ENCODE measurements at places on chromosomes 16 and 17.
A peak's percentile ranks its signal among the peaks of the same experiment; 100 is the strongest.

DNA sequence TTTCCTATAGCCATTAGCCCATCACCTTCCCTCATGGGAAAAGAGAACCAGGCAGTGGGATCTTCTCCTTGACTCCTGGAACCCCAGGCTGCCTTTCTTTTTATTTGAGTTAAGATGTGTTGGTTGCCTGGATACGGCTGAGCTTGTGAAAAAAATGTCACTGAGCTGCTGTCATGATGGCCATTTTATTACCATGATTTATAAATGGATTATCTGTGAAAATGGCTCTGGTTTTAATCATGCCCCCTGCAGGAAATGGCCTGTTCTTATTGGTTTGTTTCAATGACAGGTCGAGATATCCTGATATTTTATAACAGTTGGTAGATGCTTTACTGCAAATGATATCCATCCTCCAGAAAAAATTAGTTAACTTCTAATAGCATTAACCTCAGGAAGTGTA is 640.4 kb downstream of the CDH11 start:
- DNase-seq: no peak

DNA sequence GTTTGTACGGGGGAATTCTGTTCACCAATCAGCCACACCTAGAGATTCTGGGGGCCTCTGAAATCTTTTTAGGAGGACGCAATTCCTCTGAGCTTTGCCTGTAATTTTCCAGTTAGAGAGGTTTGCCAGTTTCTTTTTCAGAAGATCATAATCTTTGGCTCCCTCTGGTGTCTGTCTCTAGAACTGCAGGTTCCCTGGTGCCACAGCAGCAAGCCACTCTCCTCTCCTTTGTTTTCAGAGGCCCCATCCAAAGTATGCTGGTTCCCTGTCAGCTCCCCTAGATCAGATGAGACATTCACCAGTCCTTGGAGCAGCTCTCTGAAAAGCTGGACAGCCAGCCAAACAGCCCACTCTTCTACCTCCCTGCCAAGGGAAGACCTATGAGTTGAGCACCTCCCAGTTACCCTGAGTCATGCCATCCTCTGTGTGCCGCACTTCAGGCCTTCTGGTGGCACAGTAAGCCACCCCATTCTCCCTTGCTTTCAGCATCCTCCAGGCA is 36.1 kb downstream of the RNF112 start:
- DNase-seq: peak; percentile 17

DNA sequence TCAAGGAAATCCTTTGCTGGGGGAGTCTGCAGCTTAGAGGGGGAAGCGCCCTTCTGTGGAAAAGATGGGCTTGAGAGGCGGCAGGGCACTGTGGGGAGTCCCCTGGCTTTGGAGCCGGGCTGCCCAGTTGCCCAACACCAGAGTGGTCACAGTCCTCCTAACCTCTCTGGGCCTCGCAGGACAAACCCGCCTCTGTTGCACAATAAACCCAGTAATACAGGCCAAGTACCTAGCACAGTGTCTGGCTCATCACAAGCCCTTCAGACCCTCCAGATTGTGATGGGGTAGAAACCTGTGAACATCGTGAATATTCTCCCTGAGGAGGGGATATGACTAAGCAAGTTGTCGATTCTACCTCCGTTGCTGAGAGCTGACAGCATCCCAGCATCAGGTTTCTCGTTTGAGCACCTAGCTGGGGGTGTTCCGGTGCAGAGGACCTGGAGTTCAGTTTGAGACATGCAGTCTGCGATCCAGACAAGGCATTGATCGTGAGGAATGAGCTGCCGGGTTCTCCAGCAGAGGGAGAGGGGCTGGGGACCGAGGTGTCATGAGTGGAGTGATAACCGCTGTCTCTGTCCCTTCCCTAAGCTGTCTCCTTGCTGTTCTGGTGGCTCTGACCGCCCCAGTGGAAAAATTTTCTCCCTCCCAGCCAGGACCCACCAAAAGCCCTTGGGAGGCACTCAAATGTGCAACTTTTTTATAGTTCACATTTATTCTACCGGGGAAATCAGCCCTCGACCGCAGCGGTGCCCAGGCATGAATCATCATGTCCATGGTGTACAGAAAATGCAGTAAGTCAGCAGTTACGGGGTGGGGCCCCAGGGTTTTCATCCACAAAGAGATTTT is 161.9 kb downstream of the WSCD1 start:
- DNase-seq: peak; percentile 32

- no peak for DNase-seq
These were observed 133.6 kb downstream of the SNX11 start for GRCh38 chr17:48241131-48241591.

DNA sequence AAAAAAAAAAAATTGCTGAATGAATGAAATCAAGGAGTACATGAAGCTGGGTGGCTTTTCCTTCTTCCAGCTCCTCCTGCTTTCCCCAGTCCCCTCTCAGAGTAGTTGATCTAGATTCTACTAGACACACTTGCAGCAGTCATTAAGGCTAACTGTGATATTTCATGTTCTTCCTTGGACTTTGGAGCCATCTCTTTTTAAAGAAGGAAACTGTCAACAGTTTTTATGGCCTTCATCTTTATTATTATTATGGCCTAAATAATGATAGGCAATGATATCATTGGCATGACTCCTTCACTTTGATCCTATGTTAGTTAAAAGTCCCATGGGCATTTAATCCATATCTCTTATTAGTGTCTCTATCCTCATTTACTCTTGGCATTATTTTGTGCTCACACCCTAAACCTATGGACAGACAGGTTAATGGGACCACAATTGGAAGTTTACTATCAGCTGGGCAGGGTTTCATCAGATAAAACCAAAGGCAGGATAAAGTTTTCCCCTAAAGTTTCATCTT is 9.7 kb downstream of the C17orf78 start:
- DNase-seq: no peak

DNA sequence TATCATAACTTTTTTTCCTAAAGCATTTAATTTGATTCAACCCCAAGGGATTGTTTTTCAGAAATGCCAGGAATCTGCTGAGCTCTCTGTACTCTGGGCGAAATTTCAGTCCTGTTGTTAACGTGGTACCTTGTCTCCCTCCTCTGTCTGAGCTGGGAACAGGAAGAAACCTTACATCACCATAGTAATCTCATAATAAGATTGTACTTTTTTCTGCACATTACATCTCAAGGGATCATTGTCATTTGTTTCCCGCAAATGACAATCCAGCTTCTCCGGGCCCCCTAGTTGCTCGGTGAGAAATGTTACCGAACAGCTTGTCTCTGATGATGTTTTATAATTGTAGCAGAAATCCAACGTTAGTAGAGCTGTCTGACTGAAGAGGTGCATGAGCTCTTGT is 152.7 kb upstream of the ERCC4 start:
- DNase-seq: peak; percentile 9

GRCh38 chr17:62093188-62094155 is 28.4 kb upstream of the MED13 start:
- DNase-seq: no peak

- DNase-seq: no peak
These were observed 68.2 kb downstream of the MYO18A start for GRCh38 chr17:29111816-29112499.

DNA sequence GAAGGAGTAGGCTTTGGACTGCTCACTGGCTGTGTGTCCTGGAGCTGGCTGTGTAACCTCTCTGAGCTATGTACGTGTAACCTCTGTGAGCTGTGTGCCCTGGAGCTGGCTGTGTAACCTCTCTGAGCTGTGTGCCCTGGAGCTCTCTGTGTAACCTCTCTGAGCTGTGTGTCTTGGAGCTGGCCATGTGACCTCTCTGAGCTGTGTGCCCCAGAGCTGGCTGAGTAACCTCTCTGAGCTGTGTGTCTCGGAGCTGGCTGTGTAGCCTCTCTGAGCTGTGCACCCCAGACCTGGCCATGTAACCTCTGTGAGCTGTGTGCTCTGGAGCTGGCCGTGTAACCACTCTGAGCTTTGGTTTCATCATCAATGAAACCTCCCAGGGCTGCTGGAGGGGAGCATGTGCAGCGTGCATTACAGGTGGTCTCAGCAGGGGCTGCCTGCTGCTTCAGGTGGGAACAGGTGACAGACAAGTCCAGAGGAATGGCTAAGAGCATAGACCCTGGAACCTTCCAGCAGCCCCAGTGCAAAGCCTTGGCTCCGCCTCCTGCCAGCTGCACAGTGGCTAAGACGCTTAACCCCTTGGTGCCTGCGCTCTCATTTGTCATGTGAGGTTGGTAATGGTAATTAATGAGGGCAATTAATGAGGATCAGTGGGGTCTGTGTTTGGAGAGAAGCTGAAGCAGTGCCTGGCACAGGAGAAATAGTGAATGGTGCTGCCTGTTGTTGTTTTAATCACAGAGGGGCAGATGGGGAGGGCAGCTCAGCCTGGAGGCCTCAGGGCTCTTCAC is 86.7 kb downstream of the KATNIP start:
- no peak for DNase-seq

DNA sequence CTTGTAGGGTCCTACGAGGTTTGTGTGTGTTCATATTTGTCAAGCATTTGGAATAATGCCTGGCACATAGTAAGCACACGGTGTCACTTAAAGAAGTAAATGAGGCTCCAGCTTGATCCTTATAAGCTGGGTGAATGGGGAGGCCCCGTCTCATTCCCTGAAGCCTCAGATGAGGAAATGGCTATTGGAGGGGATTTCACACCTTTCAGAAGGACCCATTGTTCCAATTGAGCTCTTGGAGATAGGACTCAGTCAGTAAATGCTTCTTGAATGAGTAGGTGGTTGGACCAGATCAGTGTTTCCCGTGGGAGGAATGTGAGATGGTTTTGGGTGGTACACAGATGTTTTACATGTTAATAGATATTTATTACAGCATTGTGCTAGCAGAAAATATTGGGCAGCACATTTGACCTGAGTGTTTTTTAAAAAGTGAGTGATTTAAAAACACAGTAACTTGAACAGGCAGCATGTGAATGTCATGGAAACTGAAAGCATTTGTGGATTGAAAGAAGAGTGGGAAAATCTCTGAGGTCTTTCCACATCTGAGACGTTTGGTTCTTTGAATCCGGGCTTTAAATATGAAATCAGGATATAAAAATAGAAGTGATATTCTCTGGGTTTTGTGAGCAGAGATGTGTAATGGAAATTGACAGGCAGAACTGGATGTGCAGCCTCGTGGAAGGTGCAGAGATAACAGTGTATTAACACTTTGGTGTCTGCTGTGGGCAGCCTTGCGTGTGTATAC is 36.4 kb upstream of the ARHGAP17 start:
- DNase-seq: no peak

- no peak for DNase-seq
These were observed 83.9 kb downstream of the NT5M start for GRCh38 chr17:17387017-17387497.

DNA sequence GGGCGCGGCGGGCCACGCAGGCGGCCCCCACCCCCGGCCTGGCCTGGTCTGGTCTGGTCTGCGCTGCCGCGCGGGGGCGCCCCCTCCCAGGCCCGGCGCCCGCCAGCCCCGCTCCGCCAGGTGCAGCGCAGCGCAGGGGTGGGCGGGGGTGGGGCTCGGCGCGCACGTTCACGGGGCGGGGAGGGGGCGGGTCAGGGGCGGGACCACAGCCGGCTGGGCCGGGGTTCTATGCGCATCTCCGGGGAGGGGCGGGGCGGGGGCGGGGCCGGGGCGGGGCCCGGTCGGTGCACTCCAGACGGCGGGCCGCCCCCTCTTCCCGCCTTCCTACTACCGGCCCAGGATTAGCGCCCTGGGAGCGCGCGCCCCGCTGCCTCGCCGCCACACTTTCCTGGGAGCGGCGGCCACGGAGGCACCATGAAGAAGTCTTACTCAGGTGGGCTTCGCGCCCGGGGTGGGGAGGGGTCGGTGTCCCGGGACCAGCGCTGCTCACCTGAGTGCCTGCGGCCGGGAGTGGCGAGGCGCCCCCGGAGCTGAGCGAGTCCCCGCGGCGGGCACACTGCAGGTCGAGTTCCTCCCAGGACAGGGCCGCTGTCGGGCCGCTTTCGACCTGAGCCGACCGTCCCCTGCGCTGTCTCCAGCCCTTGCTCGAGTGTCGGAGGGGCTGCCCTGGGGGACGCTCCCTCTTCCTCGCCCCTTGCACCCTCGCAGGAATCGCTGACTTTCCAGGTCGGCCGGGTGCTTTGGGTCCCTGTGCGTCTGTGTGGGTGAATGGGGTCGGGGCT is 140.5 kb downstream of the SEC14L1 start:
- no peak for DNase-seq

DNA sequence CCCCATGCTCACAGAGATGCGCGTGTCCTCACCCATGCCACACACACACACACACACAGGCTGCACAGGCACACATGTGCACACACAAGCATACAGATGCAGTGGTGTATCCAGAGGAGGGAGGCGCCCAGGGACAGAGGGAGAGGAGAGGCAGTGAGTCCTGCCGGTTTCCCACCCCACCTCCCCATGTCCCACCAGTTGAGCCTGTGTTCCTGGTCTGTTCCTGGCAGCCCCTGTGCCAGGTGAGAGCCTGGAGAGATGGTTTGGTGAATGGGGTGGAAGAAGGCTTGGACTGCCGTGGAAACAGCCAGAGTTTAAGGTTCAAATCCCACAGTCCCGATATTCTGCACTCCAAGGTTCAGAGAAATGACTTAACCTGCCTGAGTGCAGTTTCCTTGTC is 10.2 kb upstream of the FADS6 start:
- no peak for DNase-seq

- DNase-seq: no peak
These were observed 62.9 kb downstream of the IL21R start for GRCh38 chr16:27464626-27465482.

All from DMS79 (cell line).